Neural progenitor cell (in vitro differentiated cells): ENCODE measurements at places on chromosomes 2 and 18. TPM values are rescaled to one million over a fixed set of nuclear protein-coding genes. Genes with fewer than 3 reads are reported as not detected.
A peak's percentile ranks its signal among the peaks of the same experiment; 100 is the strongest.

DNA sequence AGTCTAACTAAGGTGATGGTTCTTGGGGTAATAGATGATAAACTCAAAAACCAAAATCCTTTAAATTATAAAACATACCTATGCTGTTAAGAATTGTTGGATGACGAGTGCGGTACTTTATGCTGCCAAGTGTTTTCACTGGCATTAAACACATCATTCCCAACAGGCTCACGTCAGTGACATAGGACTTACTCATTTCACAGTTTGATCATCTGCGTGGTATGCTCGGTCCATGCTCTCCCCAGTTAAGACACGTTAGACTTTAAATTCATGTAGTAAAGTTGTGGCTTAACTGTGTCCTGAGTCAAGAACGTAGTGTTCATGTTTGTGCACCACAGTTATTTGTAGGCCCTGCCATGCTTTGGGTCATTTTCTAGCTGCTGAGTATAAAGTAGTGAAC, 125.6 kb upstream of the MYT1L start:
- DNase-seq = no peak

- no peak for DNase-seq
Measured at GRCh38 chr2:210557721-210558120, 1.3 kb downstream of the CPS1 start.

GRCh38 chr18:37535968-37536367, 29.6 kb downstream of the CELF4 start:
- DNase-seq = no peak

DNA sequence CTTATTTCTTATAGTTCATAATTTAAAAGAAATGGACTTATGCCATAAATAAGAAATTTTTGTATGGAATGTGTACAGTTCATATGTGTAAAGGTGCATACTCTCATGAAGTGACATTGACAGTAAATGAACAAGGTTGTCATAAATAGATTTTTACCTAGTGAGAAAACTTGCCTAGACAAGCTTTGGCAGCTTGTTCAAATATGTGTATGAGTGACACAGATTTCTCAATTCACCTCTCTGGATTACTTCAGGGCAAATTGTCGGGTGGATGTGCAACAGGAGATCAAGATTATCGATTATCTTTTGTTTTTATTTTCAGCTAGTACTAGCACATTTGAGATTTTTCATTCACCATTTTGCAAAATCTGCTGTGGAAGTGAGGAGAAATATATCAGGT, 758.1 kb upstream of the ACVR2A start:
- DNase-seq = no peak

DNA sequence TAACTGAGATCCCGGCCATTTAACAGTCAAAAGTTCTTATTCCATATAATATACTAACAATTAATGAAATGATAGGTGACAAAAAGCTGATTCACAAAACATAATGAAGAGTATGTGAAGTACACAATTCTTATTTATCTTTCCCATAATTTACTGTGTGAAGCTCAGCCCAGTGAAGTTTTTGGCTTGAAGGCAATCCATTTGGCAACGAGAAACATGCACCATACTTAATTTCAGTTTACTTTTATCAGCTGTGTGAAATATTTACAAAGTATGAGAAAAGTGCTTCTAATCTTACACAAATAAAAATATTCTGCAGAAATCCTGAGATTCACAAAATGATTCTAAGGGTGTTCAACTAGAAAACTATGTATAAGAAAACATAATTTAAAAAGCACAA, 12.3 kb downstream of the FAM98A start:
- DNase-seq = no peak

GRCh38 chr2:82740527-82740926, 1718.6 kb downstream of the SUCLG1 start:
- no peak for DNase-seq

DNA sequence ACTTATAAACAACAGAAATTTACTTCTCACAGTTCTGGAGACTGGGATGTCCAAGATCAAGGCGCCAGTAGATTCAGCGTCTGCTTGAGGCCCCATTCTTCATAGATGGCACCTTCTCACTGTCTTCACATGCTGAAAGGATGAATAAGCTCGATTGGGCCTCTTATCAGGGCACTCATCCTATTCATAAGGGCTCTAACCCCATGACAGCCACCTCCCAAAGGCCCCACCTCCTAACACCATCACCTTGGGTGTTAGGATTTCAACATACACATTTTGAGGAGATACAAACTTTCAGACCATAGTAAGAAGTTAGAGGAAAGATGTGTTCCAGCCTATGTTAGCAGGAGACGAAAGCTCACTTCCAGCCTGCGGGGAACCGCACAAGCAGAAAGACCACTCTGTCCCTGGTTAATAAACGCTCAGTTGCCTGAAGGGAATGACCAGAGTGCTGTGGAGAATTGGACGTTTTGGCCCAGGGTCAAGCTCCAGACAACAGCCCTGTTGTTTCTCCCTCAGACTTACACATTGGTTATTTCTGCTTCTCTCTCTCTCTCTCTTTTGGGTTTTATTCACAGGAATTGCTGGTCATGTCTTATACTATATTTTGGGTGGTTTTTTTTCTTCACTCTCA, 90.3 kb downstream of the MAPRE2 start:
- DNase-seq = no peak

DNA sequence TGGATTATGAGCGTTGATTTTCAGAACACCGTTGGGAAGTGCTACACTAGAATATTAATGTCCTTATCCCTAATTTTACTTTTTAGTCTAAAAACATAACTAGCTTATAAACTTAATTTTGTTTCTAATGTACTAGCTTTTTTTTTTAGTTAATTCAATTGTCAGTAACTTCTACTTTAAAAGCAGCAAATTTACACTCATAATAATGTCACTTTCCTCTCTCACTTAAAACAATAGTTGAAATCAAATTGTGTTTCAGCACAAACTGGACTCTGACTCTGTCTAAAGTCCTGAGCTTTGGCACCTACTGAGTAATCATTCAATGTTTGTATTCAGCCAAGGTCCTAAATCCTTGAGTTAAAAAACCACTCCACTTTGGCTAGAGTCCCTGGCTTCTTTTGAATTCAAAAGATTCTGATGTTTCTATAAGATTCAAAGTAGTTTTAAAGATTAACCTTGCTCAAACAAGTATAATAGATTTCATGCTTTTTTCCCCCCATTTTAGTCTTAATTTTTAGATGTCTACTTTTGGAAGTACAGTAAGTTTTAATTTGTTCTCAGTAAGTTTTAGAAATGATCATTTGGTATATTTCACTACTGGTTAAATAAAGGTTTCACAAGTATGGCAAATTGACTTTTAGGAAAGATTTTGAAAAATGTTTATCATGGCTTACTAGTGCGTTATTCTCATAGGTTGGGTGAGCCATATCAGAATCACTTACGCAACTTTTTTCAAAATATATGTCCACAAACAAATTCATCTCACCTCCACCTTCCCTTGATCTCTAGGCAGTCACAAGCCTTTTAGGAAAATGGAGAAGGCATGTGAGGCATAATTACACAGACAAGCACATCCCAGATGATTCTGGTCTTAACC, 23.4 kb downstream of the CCNYL1 start:
- DNase-seq = no peak

- DNase-seq = no peak
Measured at GRCh38 chr2:7966032-7966431, 715.8 kb upstream of the ID2 start.

- DNase-seq = no peak
Measured at GRCh38 chr2:197322724-197323720, 12.4 kb upstream of the ANKRD44 start.

- DNase-seq = no peak
Measured at GRCh38 chr2:238865744-238866355, 18.0 kb downstream of the TWIST2 start.

DNA sequence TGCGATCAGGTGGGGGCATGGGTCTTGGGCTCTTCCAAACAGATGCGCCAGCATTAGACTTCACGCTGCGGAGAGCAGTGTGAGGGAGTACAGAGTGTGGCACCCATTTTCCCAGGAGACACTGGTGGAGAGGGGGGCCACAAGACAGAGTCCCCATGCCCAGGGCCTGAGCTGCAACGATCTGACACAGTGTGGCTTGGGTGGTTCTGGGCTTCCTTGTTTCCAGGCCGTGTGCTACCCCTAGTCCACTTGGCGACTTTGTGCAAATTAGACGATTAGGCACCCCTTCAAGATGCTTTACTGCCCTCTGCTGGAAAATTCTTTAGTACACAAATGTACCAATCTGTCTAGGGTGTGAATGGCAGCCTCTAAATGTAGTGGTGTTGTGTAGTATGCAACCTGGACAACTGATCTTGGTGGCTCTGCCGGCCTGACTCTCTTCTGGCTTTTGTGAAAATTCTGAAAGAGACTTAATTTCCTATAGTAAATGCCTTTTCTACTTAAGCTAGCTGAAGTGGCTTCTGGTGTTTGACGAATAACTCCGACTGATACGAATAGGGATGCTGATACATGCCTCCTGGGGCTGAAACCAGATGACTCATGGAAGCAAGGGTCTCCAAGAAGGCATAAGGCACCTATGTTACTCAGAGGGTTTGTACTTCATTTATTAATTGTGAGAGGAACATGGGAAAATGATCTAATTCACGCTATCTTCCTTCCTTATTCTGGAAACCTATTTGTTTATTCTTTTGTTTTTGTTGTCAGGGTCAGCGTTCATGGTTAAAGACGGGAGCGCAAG, 92.3 kb upstream of the SMAD2 start:
- peak; percentile 91 for DNase-seq

DNA sequence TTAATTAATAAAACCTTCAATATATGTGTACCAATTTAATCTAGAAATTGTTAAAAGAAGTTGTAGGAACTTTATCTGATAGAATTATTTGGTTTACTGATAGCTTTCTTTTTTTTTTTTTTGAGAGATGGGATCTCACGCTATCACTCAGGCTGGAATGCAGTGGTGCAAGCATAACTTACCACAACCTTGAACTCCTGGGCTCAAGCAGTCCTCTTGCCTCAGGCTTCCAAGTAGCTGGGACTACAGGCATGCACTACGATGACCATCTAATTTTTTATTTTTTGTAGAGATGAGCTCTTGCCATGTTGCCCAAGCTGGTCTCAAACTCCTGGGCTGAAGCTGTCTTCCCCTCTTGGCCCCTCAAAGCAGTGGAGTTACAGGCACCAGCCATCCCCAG, 66.8 kb downstream of the CCDC138 start:
- no peak for DNase-seq

- no peak for DNase-seq
Measured at GRCh38 chr18:45478889-45479288, 136.4 kb upstream of the SLC14A2 start.

GRCh38 chr2:233706720-233707119, 6.0 kb upstream of the UGT1A5 start:
- no peak for DNase-seq

- DNase-seq = no peak
Measured at GRCh38 chr2:86498468-86499260, 57.5 kb downstream of the KDM3A start.

- DNase-seq = peak; percentile 77
Measured at GRCh38 chr18:32714571-32715148, 58.2 kb downstream of the KLHL14 start.

DSG1 gene
- not detected in 2 replicates for total RNA-seq

ZBTB7C gene
- 0.15 and 2.3 TPM in 2 replicates for total RNA-seq

MBOAT2 gene
- 56.1 and 84.0 TPM in 2 replicates for total RNA-seq

TACR1 gene
- not detected in 2 replicates for total RNA-seq

HOXD9 gene
- total RNA-seq = not detected in 2 replicates

SOWAHC gene
- total RNA-seq = 5.7 and 7.2 TPM in 2 replicates

ANKRD30BL gene
- not detected in 2 replicates for total RNA-seq

NFATC1 gene
- 2.2 and 2.3 TPM in 2 replicates for total RNA-seq

SLC19A3 gene
- 0.96 and 1.6 TPM in 2 replicates for total RNA-seq

CABYR gene
- total RNA-seq = 12.0 and 14.2 TPM in 2 replicates

ZNF521 gene
- total RNA-seq = 136 and 148 TPM in 2 replicates

BMP10 gene
- not detected in 2 replicates for total RNA-seq

CKAP2L gene
- total RNA-seq = 28.2 and 53.7 TPM in 2 replicates

ADGRF3 gene
- total RNA-seq = 0.04 and 0.06 TPM in 2 replicates

FOXI3 gene
- 0.51 and 0.90 TPM in 2 replicates for total RNA-seq

CYP20A1 gene
- 15.1 and 17.8 TPM in 2 replicates for total RNA-seq

TEKT4 gene
- total RNA-seq = not detected in 2 replicates
